ENCODE measurements at places on chromosomes 1 and 21. TPM values are rescaled to one million over a fixed set of nuclear protein-coding genes. Genes with fewer than 3 reads are reported as not detected.
A peak's percentile ranks its signal among the peaks of the same experiment; 100 is the strongest.

DNA sequence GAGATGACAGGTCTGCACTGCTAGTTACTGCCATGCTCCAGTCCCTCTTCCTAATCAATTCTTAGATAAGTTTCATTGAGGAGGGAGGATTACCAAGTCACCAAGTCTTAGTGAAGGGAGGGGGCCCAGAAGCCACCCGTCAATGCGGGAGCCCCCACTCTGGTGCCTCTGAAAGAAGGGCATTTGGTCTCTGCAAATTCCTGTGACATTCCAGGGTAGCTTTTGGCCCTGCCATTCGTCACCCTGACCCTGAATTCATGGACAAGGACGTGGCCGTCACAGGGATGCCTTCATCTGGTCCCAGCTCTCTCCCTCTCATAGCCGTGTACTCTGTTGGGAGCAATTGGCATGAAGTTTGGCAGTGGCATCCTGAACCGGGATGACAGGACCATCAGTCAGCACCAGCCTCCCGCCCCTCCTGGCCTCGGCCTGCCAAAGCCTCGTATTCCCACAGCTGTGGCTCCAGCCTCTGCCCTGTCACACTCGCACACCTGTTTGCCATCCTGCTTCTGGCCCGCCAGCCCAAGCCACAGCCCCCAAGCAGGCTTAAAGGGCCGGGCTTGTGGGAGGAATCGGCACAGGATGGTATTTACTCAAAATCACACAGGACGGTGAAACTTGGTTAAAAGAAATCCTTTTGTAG, 150.7 kb downstream of the CLIC6 start:
- no peak for DNase-seq

- no peak for DNase-seq
Measured at GRCh38 chr1:9071554-9072235, 2.3 kb upstream of the SLC2A5 start.

DNA sequence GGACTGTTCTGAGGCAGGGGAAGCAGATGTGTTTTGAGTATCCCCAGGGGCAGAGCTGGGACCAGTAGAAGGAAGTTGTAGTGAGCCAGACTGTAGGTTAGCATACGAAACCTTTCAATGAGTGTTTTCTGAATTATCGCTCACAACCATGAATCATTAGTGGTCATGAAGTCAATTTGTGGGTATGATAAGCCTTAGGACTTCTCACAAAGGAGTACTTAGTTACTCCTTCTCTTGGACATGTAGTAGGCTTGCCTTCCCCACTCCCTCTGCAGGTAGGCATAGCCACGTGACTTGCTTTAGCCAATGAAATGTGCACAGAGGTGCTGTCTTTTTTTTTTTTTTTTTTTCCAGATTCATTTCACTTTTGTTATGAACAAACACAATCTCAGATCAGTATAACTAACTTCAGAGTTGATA, 23.9 kb upstream of the FAAH start:
- DNase-seq, result no peak

DNA sequence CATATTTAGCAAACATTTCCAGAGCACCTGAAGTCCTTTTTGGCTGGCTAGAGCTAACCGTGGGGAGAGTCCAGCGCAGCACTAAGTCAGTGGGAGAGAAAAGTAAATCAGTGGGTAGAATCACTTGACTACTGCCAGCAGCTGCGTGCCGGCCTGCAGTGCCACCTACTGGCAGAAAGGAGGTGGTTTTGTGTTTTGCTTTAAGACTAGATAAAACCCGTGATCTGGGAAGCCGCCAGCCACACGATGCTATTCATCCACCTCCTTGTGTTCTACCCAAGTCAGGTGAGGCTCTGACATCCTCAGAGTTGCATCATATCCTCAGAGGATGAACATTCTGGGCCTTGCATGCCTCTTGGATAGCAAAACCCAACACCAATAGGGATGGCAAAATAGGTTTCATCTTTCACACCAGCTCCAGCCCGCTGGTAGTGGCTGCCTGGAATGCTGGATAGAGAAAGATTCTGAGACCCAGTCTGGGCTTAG, 14.1 kb upstream of the HEYL start:
- DNase-seq, result peak; percentile 68

DNA sequence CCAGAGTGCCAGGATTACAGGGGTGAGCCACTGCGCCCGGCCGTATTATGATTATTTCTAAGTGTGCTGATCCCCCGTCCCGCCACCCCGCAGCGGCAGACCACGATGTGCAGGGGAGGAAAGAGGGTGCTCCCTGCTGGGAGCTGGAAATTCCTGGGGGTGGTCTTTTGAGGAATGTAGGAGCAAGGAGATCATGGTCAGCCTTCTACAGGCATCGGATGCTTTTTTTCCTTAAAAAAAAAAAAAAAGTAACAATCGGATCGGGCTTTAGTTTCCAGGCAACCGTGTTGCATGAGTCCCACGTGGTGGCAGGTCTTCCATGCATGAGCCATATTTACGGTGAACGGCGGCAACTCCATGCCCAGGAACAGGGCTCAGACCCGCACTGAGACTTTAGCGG, 74.2 kb upstream of the COX20 start:
- no peak for DNase-seq

GRCh38 chr1:168774241-168774640, 45.2 kb upstream of the DPT start:
- no peak for DNase-seq

DNA sequence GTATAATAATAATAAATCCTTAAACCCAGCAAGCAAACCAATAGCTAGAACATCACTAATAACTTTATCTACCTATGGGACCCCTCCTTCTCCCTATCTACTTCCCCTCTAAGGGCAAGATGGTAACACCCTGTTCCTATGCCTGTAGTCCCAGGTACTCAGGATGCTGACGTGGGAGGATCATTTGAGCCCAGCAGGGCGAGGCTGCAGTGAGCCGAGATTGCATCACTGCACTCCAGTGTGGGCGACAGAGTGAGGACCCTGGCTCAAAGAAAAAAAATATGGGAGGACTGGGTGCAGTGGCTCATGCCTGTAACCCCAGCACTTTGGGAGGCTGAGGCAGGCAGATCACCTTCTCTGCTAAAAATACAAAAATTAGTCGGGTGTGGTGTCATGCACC, 143.1 kb upstream of the SLC45A1 start:
- DNase-seq, result no peak

- no peak for DNase-seq
Measured at GRCh38 chr1:4085546-4085945, 185.5 kb upstream of the C1orf174 start.

DNA sequence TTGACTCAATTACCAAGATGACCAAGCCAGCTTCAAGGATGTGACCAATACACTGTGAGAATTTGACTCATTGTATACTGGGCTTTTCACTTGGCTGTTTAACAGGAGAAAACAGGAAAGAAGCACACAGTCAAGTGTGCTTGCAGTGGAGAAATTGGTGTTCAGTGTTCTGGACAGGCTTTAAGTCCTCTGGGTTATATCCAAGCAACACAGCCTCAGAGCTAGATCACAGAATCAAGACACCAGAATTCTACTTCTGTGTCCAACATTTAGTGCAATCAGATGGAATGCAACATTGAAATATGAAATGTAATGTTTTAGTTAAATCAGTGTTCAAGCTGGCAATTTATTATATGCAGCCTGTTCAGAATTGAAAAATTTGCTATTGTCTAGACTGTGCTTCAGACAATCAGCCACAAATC, 694.4 kb downstream of the LTN1 start:
- no peak for DNase-seq

- no peak for DNase-seq
Measured at GRCh38 chr21:35427320-35428000, 378.4 kb upstream of the RUNX1 start.

DNA sequence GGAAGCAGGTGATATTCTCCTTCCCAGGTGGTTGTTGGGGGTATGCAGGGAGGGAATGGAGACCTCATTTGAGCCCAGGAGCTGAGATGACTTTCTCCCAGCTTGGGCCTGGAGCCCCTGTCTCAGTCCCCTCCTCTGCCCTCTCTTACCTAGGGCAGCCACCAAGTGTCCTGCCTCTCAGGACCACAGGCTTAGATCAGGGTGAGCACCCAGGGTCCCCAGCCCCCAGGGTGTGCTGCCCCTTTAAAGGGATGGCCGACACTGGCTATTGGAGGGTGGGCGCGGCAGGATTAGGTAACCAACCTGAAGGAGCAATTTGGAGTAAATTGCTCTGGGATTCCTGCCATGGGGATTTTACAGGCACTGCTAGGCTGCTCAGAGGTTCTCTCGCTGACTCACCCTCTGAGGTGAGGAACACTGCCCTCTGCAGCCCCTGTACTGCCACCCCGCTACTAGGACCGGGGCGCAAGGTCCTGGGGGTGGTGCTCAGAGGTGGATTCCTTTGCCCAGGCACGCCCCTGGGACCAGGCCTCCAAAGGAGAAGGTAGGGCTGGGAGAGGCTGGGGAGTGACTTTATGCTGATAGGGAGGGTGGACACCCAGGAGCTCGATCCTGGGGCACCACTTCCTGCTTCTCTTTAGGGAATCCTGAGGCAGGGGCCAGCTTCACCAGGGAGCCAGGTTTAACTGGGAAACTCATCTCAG, 1.5 kb downstream of the RPS6KA1 start:
- no peak for DNase-seq

GRCh38 chr1:22845398-22845935, 127.2 kb downstream of the LACTBL1 start:
- no peak for DNase-seq

DNA sequence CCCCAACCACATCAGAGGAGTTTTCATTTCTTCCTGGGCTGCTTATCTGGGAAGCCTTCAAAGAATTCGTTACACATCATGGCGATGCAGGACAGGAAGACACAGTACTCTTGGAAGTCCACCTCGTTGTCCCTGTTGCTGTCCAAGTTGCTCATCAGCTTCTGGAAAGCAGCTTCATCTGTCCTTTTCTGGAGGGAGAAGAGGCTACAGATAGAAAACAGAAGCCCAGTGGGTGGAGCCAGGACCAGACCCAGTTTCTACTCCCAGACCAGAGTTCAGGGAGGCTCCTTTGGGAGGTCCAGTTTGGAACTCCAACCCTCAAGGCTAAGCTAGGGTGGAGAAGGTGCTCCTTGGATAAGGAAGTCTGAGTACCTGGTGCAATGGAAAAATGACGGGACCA, 1.9 kb downstream of the S100A4 start:
- no peak for DNase-seq

DNA sequence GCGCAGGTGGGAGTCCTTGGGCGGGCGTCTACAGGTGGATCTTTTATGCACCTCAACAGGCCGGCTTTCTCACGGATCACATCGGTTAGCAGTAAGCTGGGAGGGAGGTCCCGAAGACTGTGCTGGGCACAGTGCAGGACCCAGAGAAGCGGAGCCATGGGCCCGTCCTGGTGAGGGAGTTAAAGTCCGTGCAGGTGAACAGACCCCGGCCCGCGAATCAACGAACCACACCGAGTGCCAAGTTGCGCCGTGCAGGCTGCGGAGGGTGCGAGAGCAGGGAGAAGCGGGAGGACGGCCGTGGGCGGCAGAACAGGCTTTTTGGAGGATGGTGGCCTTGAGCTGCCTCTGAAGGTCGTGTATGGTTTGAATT, 233.3 kb downstream of the SDCCAG8 start:
- DNase-seq, result no peak

DNA sequence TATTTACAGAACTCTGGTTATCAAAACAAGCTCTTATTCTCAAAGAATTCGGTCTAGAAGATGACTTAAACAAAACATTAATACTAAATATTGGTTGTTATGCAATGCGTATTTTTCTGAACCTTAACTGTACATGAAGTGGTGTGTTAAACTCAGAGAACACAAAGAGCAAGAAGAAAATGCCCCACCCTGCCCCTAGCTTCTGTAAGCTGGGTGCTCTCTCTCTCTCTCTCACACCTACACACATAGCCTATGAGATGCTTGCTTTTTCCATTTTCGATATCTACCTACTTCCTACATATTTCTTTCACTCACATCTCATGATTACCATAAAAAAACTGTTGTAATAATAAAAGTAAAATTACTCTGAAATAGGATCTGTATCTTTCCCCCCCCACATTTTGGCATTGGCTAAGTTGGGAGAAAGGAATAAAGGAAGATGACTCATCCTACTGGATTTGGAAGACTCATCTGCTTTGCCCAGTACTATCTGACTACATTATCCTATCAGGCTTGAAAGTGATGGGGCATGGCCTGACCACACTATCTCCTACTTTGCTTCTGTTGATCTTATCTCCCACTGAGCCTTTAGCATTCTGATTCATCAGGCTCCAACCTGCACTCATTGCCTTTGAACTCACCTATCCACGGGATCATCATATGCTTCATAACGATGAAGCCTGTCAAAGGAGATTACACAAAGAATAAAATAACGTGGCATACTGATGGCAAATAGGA, 2.9 kb downstream of the CRYZ start:
- DNase-seq, result no peak

DNA sequence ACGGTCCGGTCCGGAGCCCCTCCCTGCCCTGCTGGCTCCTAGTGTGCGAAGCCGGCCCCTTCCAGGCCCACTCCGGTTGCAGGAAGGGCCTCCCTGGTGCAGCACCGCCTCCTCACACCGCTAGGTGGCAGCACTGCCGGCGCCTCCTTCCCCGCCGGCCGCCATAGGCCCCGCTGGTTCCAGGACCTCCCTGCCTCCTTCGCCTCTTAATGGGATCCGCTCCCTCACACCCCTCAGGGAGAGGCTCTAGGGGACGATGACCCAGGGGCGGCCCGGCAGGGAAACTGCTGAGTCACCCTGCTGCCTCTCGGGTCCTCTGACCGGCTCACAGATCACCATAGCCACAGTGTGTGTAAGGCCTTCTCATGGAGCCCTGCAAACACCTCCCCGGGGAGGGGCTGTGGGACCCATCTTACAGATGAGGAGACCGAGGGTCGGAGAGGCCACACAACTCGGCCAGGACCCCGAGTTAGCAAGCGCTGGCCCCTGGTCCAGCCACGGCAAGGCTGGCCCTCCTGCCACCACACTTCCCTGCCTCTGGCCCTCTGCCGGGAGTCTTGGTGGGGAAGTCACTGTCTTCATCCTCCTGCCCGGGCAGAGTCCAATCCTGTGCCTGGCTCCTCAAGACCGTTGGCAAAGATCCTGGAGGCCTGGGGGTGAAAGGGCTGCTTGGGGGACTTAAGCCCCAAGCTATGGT, 1.6 kb upstream of the AJAP1 start:
- no peak for DNase-seq

DNA sequence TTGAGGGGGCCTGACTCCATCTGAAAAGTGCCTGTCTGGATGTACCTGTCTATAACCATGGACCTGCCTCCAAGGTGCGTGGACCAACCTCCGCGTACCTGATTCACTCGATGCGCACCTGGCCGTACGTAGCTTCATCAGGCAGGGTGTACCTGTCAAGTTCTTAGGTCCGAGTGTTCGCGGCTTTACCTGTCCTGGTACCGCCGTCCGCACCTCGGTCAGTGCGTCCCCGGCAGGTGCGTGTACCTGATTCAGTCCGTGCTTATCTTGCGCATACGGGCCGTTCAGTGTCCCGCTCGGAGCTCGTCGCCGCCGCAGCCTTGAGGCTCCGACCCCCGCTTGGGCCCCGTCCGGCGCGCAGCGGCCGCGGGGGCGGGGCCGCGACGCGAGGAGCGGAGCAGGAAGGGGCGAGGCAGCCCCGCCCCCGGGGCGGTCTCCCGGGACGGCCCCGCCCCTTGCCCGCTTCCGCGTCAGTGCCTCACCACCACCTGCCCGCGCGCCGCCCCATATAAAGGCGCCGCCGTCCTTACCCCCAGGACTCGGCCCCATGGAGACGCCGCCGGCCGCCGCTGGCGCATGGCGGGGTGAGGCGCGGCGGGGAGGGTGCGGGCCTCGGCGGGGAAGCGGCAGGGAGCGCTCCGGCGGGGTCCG, at the start of gene ZC3H12A:
ZC3H12A (plus strand) TSS at position 535 of the 651 bp plus-strand sequence. CDS start 917 bp downstream, outside the sequence.
- peak; percentile 85 for DNase-seq

LEFTY2 gene
- total RNA-seq, result not detected

C8B gene
- total RNA-seq, result not detected

ERICH3 gene
- total RNA-seq, result not detected

ALPL gene
- 52.8 TPM for total RNA-seq

CRYAA gene
- not detected for total RNA-seq

IVL gene
- total RNA-seq, result not detected

BTBD8 gene
- total RNA-seq, result 4.7 TPM

ATP6V1G3 gene
- total RNA-seq, result not detected

All from omental fat pad (tissue), 4 donors.